Activated CD8-positive, alpha-beta memory T cell treated with anti-CD3 and anti-CD28 coated beads for 4 hours (primary cell): ENCODE measurements at places on chromosomes 6 and 20.

DNA sequence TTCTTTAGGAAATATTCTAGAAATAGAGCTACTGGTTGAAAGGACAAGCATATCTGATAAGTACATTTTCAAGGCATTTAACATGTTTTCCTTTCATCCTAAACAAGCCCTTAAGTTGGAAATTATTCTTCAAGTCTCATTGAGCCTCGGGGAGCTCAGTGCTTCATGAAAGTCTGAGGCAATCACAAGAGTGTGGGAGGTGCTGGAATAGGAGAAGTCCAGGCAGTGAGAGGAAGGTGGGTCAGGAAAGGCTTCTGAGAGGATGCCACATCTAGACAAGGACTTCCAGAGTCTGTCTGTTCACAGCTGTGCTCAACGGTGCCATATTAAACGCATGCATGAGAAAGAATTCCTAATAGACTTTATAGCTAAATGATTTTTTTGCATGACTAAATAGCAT, 69.8 kb downstream of the CD83 start:
- no peak for DNase-seq

GRCh38 chr20:16918366-16918765, 170.2 kb downstream of the OTOR start:
- DNase-seq: no peak

DNA sequence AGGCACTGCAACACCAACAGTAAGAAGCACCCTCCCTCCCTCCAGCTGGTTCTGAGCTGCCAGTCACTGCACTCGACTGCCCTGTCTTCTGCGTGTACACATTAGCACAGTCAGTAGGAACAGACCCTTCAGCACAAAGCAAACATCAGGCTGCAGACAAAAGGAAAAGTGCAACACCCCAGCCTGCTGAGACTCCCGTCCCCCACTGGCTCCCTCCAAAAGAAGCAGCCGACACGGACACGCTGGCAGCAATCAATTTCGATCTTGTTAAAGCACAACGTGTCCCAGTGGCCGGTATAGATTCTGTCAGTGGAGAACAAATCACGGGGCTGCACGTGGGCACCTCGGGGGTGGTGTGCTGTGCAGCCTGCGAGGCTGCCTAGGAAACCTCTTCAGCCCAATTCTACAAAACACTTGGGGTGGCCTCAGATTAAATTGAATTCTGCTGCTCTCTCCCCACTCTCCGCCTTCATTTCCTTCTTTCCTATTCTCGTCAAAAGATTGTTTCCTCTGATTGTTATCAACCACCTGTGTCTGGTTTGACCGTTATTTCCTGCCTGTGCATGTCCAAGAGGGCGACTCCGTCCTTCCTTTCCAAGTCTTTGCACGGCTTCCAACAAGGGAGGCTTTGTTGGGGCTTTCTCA, 38.7 kb downstream of the TRAF3IP2 start:
- DNase-seq: no peak

- DNase-seq: no peak
Measured at GRCh38 chr6:44542401-44543116, 155.1 kb downstream of the CDC5L start.

DNA sequence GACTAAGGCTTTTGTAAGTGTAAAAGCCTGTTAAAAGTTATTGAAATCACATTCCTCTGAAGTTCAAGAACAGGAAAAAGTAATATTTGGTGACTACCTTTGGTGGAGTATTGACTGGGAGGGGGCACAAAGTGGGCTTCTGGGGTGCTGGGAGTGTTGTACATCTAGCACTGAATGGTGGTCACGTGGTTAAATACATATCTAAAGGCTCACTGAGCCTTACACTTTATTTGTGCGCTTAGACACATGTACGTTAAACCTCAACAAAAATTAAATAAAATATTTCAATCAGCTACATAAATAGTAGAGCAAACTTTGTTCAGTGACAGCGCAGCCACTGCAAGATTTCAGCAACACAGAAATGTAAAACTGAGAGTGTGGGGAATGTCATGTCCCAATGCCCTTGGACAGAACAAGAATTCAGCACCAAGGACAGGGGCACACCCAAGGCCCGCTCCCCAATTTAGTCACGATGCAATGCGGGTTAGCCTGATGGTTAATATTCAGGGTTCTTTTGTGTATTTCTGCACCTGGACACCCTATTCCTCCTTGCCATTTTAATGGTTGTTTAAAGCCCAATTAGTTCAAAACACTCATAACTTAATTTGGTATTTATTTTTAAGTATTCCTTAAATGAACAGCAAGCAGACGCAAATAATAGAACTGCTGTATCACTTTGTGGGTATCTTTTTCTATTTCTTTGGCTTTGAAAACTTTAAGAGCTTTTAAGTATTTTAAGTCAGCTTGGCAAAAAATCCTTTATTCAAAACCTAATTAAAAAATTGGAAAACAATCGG, 37.4 kb downstream of the ANGPT4 start:
- DNase-seq: no peak

DNA sequence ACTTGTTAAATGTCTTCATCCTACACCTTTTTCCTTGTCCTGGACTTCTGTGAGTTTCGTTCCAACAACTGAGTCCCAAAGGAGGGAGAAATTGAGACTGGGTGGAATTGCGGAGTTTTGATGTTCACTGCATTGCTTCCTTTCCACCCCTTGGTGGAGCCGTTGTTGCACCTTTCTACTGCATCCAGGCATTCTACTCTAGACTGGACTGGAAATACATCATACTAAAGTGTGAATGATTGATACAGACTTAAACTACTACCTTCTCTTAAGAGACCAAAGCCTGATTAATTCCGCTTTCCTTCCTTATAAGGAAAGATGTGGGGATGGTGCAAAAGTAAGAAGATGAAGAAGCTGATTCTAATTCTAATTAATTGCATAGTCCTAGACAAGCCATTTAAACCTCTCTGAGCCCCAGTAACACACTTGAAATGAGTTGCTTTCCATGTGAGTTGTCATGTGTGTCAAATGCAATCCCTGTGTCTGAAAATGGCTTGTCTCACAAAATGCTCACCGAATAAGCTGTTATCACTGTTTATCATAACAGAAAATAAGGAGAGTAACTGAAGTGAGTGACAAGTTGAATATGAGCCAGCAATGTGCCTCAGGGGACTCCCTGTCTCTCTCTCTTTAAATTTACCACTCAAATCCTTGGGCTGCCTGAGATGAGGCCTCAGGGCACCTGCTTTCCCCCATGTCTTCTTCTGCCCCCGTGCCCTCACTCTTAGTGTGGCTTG, 338.3 kb upstream of the CHD6 start:
- DNase-seq: no peak

- DNase-seq: no peak
Measured at GRCh38 chr6:135231469-135231844, 50.3 kb downstream of the MYB start.

DNA sequence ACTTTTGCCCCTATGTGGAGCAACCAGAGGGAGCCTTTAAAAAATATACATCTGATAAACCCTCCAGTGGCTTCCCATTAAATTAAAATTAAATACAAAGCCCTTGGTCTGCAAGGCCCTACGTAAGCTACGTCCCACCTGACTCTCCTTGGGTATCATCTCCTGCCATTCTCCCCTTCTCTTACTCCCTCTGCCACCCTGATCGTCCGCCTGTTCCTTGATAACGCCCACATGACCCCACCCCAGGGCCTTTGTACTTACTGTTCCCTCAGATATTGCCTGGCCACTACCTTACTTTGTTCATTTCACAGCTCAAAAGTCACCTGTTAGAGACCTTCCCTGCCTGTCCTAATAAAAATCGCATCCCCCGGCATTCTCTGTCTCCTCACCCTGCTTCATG, 5.4 kb upstream of the NFATC2 start:
- DNase-seq: no peak

- DNase-seq: no peak
Measured at GRCh38 chr6:157272866-157273755, 50.2 kb downstream of the TMEM242 start.

DNA sequence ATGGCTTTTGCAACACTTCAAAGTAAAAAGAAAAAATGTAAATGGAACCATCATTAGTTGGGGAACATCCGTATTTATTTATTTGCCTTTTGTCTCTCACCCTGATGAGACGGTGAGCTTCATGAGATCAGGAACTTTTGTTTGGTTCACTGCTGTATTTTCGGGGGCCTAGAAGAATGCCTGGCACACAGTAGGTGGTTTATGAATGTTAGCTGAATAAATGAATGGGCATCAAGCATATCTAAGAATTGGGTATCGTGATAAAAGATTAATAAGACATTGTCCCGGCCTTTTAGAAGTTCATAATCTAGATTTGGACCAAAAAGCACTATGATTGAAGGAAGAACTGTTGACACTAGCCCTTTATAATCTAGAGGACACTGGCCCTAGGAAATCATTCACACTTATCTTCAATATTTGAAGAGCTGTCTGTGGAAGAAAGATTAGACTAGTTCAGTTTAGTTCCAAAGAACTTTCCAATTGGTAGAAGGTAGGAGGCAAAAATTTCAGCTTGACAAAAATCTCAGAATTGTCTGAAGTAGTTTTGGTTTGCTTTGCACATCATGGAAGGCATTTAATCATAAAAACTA, 70.3 kb upstream of the CD83 start:
- no peak for DNase-seq

DNA sequence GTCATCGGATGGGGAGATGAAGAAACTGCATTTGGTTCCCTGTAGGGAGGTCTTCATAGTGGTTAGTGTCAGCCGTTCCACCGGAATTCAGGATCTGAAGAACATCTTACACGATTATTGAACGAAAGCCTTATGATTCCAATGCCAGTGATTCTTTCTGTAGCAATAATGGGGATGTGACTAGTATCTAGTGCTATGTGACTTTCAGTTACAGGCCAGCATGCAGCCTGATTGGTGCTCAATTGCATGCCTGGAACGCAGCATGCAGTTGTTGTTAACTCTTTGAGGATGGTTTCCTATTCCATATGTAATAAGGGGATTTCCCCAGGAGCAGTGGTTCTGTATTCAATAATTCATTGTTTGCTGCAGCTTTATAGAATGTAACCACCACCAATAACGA, 71.6 kb upstream of the SLC22A1 start:
- DNase-seq: no peak

GRCh38 chr20:50904067-50904570, 27.1 kb downstream of the ADNP start:
- no peak for DNase-seq

DNA sequence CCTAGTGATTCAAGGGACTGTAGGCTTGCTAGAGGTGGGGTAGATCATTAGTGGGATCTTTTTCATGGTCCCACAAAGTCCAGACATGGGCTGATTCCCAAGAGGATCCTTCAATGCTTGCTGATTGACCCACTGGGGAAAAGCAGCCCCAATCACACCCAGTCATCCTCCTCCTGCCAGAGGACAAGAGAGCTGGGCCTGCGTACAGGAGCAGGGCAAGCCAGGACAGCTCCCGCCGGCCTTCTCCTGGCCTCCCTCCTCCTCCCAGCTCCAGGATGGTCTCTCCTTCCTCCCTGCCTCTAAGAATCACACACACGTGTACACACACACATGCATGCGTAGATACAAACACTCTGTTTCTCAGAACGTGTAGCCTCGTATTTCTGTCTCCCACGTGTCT, 27.0 kb downstream of the KCNK15 start:
- no peak for DNase-seq

GRCh38 chr6:28490205-28490890, 25.2 kb downstream of the GPX6 start:
- DNase-seq: no peak

GRCh38 chr6:11847515-11848345, 69.1 kb upstream of the ADTRP start:
- no peak for DNase-seq

GRCh38 chr6:3019065-3019464, 19.4 kb downstream of the NQO2 start:
- DNase-seq: no peak

DNA sequence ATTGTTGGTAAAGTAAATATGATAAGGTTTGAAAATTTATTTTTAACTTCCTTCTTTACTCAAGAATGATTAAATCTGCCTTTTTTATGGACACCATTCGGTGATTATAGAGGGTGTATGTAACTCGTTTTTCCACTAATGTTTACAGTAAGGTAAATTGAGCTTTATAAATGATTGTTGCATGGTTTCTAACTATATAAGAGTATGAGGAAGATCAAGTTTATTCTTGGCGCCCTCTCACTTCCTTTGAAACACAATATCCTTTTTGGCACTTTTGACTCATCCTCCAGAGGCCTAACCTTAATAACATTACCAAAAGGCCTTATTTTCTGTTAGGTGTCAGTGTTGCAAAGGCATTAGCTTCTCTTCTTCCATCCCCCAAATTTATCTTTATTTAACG, 41.8 kb upstream of the MTRF1L start:
- DNase-seq: no peak

- DNase-seq: no peak
Measured at GRCh38 chr6:144178323-144178722, 28.0 kb downstream of the STX11 start.

GRCh38 chr6:157271911-157272310, 51.4 kb downstream of the TMEM242 start:
- DNase-seq: no peak

- no peak for DNase-seq
Measured at GRCh38 chr6:92404281-92404680, 1015.1 kb downstream of the EPHA7 start.

DNA sequence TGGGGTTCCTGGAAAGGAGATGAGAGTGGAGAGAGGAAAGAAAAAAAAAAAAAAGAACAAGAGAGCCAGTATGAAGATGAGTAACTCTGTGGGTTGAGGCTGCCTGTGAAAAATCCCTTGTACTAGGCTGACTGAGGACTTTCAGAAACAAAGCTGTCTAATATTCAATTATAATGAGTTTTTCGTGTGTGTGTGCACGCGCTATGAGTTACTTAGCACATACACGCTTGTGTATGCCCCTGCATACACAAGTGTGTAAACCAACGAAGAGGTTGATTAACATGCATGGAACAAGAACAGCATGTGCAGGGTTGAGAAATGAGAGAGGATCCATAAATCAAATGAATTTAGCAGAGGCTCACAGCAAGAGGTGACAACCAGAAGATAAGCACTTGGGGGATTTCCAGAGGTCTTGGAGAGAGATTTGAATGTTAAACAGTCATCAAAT, 4.8 kb upstream of the RBPJL start:
- no peak for DNase-seq

DNA sequence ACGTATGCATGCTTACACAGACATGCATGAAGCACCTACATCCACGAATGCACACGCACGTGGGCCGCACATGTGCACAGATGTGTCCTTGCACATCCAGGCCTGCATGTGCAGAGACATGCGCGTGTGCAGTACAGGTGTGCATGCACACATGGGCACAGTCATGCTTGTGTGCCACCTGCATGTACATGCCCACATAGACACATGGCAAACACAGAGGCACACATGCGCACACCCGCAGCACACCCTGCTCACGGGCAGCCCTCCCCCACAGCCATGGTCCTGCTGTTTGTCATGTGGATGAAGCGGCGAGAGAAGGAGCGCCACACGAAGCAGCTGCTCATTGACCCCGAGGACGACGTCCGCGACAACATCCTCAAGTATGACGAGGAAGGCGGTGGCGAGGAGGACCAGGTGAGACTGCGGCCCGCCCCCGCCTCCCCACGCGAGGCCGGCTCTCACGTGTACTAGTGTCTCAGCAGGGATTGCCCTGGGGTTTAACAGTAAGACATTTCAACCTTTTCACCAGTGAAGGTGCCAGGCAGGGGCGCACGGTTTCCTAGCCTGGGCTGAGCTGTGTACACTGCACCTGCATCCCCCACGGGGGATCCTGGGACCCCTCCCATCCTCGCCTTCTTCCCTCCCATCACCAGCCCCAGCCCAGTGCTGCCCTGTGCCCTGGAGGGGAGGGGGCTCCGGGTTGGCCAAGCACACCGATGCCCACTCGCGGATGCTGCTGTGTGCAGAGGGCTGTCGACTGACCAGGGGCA, 132.8 kb downstream of the TAF4 start:
- no peak for DNase-seq
